Tibial nerve (tissue), 4 donors: ENCODE measurements at places on chromosomes 5 and 9. TPM values are rescaled to one million over a fixed set of nuclear protein-coding genes. Genes with fewer than 3 reads are reported as not detected.
A peak's percentile ranks its signal among the peaks of the same experiment; 100 is the strongest.

WHRN gene
- 3.7 TPM for total RNA-seq

ADGRD2 gene
- total RNA-seq: not detected

GABBR2 gene
- 0.22 TPM for total RNA-seq

APBA1 gene
- total RNA-seq: 9.6 TPM

WDR41 gene
- 39.3 TPM for total RNA-seq

DNA sequence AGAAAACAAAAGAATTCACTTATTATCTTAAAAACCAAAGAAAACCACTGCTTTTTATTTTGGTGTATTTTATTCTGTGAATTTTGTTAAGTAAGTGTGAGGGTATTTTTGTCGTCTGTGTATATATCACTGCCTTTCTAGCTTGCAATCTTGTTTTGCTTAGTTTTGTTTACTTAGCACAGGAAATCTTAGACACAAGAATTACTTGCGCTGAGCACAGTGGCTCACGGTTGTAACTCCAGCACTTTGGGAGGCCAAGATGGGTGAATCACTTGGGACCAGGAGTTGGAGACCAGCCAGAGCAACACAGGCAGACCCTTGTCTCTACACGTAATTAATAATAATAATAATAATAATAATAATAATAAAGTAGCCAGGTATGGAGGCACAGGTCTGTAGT is 230.3 kb downstream of the PAPPA start:
- no peak for DNase-seq
- H3K36me3 ChIP-seq: no peaks in the 10 kb centered on the region
- no peaks in the 10 kb centered on the region for H3K27me3 ChIP-seq
- H3K27ac ChIP-seq: no peak overlapping the region
- no peaks in the 10 kb centered on the region for H3K4me1 ChIP-seq
- no peak overlapping the region for H3K4me3 ChIP-seq

- no peaks in the 10 kb centered on the region for H3K4me1 ChIP-seq
- H3K27me3 ChIP-seq: no peaks in the 10 kb centered on the region
- no peak overlapping the region for H3K4me3 ChIP-seq
These were observed 6.7 kb downstream of the MYO10 start for GRCh38 chr5:16929347-16929746.

- H3K4me3 ChIP-seq: no peak overlapping the region
- DNase-seq: no peak
- no peaks in the 10 kb centered on the region for H3K4me1 ChIP-seq
- no peaks in the 10 kb centered on the region for H3K27me3 ChIP-seq
- H3K27ac ChIP-seq: no peak overlapping the region
- H3K36me3 ChIP-seq: no peaks in the 10 kb centered on the region
These were observed 199.5 kb upstream of the PUM3 start for GRCh38 chr9:3043369-3043768.

- no peak overlapping the region for H3K27ac ChIP-seq
- no peaks in the 10 kb centered on the region for H3K4me1 ChIP-seq
- no peak overlapping the region for H3K4me3 ChIP-seq
- no peaks in the 10 kb centered on the region for H3K27me3 ChIP-seq
- H3K36me3 ChIP-seq: no peaks in the 10 kb centered on the region
These were observed 164.2 kb downstream of the GRIA1 start for GRCh38 chr5:153654504-153655200.

DNA sequence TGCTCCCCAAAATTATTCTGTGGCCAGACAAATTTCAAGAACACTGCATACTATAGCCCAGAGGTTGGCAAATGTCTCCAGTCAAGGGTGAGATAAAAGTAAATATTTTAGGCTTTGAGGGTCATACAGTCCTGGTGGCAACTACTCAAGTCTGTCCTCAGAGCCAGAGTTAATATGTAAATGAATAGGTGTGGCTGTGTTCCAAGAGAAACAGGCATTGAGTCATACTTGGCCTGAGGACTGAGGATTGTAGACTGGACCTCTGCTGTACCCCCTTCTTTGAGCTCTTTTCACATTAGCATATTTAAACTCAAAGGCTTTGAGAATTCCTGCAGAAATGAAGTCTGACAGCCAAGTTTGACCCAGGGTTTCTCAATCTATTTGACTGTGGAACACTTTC is 129.2 kb upstream of the PTCH1 start:
- H3K4me1 ChIP-seq: no peaks in the 10 kb centered on the region
- H3K27ac ChIP-seq: no peak overlapping the region
- no peak for DNase-seq
- no peaks in the 10 kb centered on the region for H3K27me3 ChIP-seq

DNA sequence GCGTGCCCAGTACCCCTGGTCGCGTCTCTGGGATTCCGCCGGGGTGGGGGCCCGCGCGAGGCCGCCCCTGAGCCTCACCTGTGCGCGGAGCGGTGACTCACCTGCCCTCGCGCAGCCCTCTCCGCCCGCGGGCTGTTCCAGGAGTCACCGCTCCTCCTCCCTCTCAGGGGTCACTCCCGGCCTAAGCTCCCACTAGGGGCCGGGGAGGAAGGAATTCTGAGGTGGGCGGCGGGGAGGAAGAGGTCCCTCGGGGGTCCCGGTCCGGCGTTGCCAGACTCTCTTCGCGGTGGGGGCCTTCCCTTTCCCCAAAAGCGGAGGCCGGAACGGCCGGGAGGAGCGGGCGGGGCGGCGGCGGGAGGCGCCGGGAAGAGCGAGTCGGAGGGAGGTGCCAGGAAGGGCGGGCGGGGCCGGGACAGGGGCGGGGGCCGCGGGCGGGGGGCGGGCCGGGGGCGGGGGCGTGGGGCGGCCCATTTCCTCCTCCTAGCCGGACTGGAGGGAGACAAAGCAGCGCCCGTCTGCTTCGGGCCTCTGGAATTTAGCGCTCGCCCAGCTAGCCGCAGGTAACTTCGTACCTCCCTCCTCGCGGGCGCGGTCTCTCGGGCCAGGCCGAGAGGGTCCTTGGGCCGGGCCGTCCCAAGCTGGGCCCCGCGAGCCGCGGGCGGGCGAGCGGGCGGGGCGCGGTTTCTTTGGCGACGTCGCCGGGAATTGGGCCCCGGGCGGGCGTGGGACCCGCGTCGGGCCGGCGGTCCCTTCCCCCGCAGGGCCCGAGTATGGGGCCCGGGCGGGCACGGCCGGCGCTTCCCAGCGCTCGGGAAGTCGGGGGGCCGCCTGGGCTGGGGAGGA is at the start of gene CTNNA1:
TSS of gene CTNNA1 (plus strand) at position 475 of the 843 bp plus-strand sequence. CDS start 28,500 bp downstream, outside the sequence.
- H3K27me3 ChIP-seq: no peaks in the 10 kb centered on the region
- H3K36me3 ChIP-seq: no peaks in the 10 kb centered on the region
- H3K4me1 ChIP-seq: peaks cover 49% of the 10 kb centered on the region
- H3K27ac ChIP-seq: peak within 1 kb of the TSS; percentile 99
- peak within 1 kb of the TSS; percentile 92 for H3K4me3 ChIP-seq

GRCh38 chr5:674630-675011 is 18.5 kb downstream of the TPPP start:
- H3K4me3 ChIP-seq: no peak overlapping the region
- DNase-seq: no peak
- no peaks in the 10 kb centered on the region for H3K36me3 ChIP-seq
- H3K4me1 ChIP-seq: peaks cover 23% of the 10 kb centered on the region
- H3K27me3 ChIP-seq: peaks cover 30% of the 10 kb centered on the region
